ENCODE measurements at places on chromosomes 7 and 10. TPM values are rescaled to one million over a fixed set of nuclear protein-coding genes. Genes with fewer than 3 reads are reported as not detected.

The CYP26C1 gene
- 0.07 TPM for total RNA-seq

The HERPUD2 gene
- 20.5 TPM for total RNA-seq

The CLDN4 gene
- total RNA-seq, result 234 TPM

The KEL gene
- total RNA-seq, result 0.91 TPM

The OPN4 gene
- total RNA-seq, result not detected

The CCSER2 gene
- total RNA-seq, result 28.9 TPM

The CACNB2 gene
- 0.71 TPM for total RNA-seq

The ZNF716 gene
- total RNA-seq, result not detected

The VSTM4 gene
- total RNA-seq, result 0.07 TPM

The BAZ1B gene
- 81.1 TPM for total RNA-seq

The TMUB1 gene
- 75.8 TPM for total RNA-seq

The TMEM229A gene
- not detected for total RNA-seq

The TMEM273 gene
- not detected for total RNA-seq

The SFXN2 gene
- 22.9 TPM for total RNA-seq

The SFTPD gene
- total RNA-seq, result 0.66 TPM

The DAGLB gene
- total RNA-seq, result 30.2 TPM

The CDK14 gene
- 10.2 TPM for total RNA-seq

The CTAGE8 gene
- 6.1 TPM for total RNA-seq

The NUTM2B gene
- total RNA-seq, result 1.4 TPM

The OR2A42 gene
- not detected for total RNA-seq

The CFAP46 gene
- 1.4 TPM for total RNA-seq

The ZSWIM8 gene
- total RNA-seq, result 49.9 TPM

The SLC13A1 gene
- total RNA-seq, result not detected

The ETV1 gene
- 23.3 TPM for total RNA-seq

The GIMAP6 gene
- 0.12 TPM for total RNA-seq

The DDX50 gene
- total RNA-seq, result 25.6 TPM

The CPA5 gene
- total RNA-seq, result not detected

The ITPRID1 gene
- total RNA-seq, result not detected

Data from HCT116 (cell line).